Activated CD4-positive, alpha-beta T cell treated with anti-CD3 and anti-CD28 coated beads, Interleukin-2, Interleukin-4, amounts not matched to agents 100 ng/mL and 50 ng/mL, durations not matched to agents 16 hours and 8 hours (primary cell): ENCODE measurements at places on chromosomes 6 and 20.

GRCh38 chr6:166767230-166767629 lies 140.2 kb upstream of the RPS6KA2 start:
- no peak for DNase-seq

DNA sequence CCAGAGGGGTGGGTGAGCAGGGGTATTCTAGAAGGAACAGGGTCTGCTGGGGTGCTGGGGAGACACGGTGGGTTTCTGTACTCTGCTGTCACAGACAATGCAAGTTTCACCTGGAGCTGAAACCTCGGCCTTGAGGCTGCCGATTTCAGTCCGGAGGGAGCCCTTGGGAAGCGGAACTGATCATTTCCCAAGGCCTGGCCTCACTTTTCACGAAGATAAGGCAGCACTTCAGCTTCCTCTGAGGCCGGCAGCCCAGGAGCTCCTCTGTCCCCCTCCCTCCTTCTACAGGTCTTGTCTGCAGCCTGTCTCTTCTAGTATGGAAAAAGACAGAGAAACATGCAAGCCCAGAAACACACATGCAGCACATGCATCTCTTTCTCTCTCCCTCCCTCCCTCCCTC lies 242.1 kb downstream of the CDC5L start:
- DNase-seq: no peak

GRCh38 chr6:3351105-3351676 lies 92.4 kb downstream of the PSMG4 start:
- no peak for DNase-seq

DNA sequence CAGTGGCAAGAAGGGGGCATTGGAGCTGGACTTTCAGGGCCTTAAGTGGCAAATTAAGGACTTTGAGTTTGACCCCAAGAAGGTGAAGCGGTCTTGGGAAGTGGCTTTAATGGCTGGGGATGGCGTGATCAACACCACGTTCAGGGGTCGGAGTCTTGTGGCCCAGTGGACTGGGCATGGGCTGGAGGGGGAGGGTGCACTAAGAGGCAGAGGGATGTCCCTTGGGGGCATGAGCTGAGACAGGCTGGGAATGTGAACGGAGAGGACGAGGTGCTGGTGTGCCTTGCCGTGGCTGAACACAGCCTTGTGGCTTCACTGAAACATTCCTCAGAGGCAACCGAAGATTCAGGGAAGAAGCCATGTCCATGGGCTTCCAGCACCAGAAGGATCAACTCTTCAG lies 227.0 kb downstream of the SYNDIG1 start:
- DNase-seq: no peak

DNA sequence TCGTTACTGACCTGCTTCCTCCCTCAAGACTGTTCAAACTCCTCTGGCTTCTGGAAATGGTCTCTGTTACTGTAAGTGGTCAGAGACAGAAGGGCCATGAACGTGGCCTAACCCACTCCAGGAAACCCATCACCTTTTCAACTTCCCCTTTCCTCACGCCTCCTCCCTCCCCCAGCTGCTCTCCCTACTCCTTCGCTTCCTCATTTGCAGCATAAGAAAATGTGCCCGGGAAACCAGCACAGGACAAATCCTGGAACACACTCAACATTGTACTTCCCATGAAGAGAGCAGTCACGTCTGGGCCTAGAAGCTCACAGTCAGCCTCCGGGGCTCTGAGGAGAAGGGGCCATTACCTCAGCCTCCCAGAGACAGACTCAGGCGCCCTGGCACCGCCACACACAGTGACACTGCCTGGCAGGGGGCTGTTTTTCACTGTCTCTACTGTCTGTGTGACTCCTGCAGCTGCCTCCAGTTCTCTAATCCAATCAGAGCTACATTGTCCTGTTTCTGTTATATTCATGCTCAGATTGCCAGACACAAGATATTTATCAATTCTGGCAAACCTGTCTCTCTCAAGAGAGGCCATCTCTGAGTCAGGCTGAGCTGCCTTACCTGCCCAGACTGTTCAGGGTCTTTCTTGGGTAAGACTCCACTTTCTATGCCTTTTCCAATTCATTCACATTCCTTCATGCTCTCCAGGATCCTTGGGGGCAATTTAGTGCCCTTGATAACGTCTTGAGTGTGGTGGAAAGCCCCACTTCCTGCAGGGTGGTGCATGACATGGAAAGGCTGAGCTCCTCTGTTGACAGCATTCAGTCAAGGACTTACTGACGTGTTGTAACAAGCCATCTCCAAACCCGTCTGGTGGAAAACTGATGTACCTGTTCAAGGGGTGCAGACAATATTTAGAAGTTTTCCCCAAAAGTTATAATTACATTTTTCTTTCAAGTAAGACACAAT lies 242.2 kb downstream of the HIVEP2 start:
- DNase-seq: no peak

DNA sequence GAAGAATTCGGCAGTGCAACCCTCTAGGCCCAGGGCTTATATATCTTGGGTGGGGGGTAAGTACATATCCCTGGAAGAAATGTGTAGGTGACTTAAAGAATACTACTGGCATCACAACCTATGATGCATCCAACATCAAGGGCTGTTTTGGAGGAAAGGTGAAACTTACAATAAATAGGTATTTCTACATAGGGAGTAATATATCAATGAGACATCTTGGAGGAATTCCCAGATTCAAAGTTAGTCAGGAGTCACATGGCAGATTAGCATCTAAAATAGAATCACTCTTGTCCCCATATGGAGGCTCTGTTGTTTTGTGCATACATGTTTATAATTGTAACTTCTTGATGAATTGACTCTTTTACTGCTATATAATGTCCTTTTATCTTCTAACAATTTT lies 375.5 kb downstream of the PAX1 start:
- DNase-seq: no peak

DNA sequence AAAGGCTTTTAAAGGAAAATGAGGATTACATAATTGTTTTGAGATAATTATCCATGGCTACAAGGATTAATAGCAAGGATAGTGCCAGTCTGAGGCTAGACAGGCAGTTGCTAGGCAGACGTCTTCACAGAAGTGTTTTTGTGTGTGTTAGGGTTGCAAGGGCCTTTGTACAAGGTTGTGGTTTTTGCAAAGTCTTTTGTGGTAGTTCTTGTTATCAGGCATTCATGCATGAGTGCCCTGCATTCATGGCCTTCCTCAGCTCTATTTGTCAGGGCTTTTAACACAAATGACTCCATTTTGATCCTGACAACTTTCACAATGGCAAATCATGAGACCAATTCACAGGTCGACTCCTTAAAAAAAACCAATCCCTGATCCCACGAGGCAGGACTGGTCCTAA lies 68.1 kb upstream of the TXNDC5 start:
- no peak for DNase-seq

DNA sequence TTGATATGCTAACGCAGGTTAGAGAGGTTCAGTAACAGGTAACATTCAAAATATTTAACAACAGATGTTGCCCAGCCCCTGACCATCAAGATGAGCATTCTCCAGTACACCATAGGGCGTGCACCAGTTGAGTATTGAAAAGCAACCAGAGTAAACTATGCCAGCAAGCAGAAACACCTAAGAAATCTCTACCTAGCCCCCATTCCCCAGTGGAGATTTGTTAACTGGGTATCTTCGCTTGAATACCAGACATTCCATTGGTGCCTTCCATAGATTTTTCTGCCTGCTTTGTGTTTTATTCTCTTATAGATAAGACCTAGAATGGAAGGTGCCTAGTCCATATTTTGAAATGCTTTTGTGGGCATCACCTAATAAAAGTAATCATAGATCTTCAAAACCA lies 623.9 kb downstream of the KIF16B start:
- no peak for DNase-seq

DNA sequence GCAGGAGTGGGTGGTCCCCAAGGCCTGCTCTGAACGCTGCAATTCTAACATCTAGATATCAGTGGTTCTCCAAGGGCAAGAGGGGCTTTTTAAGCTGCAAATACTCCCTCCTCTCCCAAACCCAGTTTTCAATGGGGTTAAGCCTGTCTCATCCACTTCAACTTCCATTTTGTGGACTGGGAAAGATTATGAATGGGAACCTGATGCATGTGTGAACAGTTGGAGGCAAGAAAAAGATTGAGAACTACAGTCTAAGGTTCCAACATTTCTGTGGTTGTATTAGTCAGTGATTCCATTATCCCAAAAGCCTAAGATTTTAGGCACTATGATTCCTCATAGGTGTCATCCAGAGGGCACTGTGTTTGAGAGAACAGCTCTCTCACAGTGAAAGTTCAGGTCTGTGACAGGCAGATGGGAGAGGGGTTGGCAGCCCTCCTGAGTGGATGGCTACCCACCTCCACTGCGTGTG lies 53.7 kb downstream of the HNF4A start:
- DNase-seq: no peak

- DNase-seq: peak; percentile 70
Observed at GRCh38 chr6:89610149-89610642, 28.4 kb downstream of the LYRM2 start.

- peak; percentile 27 for DNase-seq
Observed at GRCh38 chr20:58649288-58650180, 1.5 kb upstream of the STX16 start.

GRCh38 chr6:89035252-89036101 lies 45.1 kb upstream of the PNRC1 start:
- DNase-seq: no peak

DNA sequence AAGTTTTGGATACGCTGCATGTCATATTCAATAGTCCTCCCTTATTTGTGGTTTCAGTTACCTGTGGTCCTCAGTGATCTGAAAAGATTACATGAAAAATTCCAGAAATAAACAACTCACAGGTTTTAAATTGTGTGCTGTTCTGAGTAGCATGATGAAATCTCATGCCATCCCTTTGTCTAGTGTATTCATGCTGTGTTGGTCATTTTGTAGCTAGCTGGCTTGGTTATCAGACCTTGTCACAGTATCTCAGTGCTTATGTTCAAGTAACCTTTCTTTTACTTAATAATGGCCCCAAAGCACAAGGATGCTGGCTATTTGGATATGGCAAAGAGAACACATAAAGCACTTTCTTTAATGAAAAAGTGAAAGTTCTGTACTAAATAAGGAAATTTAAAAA lies 78.3 kb downstream of the FUT9 start:
- DNase-seq: no peak

GRCh38 chr6:28863604-28864325 lies 60.0 kb downstream of the TRIM27 start:
- DNase-seq: peak; percentile 90

DNA sequence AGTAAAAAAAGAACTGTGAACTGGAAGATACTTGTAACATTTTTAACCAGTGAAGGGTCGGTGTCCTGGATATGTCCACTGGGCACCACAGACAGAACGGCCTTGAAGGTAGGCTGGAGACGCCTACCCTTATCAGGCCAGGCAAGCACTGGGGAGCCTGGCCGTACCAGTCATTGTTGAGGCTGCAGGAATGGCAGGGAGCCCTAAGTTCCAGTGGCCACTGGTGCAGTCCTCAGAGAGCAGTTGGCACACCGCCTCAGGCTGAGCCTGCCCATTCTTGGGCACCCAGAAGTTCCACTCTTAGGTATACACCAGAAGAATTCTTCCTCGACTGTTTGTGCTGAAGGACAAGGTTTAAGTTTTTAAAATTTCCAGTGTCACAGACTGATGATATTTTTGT lies 20.5 kb downstream of the DNAJC5 start:
- no peak for DNase-seq

- peak; percentile 76 for DNase-seq
Observed at GRCh38 chr6:30450909-30451841, 38.1 kb upstream of the HLA-E start.

- no peak for DNase-seq
Observed at GRCh38 chr20:11814267-11814666, 103.4 kb upstream of the BTBD3 start.

DNA sequence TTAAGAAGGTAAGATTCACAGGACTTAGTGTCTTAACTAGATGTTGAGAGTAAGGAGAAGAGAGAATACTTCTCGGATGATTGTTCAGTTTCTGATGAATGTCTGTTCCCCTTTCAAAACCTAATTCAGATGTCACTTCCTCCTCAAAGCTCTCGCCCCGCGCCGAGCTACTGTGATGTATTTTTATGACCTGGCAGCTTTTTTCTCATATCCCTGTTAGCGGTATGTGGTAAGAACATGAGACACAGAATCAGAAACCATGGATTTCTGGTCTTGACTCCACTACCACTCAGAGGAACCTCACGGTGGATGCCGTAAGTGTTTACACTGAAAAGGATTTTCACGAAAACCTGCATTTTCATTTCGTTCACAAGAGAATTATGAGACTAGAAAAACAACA lies 48.4 kb downstream of the CEP43 start:
- DNase-seq: peak; percentile 76

- no peak for DNase-seq
Observed at GRCh38 chr6:2859185-2859700, 17.6 kb upstream of the SERPINB1 start.

GRCh38 chr6:130252527-130253237 lies 29.9 kb upstream of the SAMD3 start:
- DNase-seq: no peak
